ENCODE measurements at places on chromosomes 2 and 18.

DNA sequence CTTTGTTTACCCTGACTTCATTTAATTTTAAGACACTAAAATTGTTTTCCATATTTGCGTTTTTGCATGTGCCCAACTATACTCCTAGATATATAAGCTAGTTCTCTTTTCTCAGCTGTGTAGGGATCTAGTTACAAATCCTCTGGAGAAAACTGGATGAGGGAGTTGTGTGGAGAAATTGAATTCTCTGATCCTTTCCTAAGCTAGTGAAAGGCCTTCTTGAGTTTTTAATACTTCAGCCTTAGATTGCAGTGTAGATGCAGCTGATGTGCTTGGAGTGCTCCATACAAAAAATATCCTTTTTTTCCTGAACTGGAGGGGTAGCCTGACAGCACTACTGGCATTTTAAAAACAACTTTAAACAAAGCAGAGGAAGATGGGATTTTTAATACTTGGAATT, 8.6 kb upstream of the MTX2 start:
- no peak for DNase-seq

- DNase-seq = no peak
Observed at GRCh38 chr2:59025157-59025757, 784.1 kb upstream of the FANCL start.

- DNase-seq = peak; percentile 64
Observed at GRCh38 chr18:36095936-36096519, 28.7 kb upstream of the RPRD1A start.

DNA sequence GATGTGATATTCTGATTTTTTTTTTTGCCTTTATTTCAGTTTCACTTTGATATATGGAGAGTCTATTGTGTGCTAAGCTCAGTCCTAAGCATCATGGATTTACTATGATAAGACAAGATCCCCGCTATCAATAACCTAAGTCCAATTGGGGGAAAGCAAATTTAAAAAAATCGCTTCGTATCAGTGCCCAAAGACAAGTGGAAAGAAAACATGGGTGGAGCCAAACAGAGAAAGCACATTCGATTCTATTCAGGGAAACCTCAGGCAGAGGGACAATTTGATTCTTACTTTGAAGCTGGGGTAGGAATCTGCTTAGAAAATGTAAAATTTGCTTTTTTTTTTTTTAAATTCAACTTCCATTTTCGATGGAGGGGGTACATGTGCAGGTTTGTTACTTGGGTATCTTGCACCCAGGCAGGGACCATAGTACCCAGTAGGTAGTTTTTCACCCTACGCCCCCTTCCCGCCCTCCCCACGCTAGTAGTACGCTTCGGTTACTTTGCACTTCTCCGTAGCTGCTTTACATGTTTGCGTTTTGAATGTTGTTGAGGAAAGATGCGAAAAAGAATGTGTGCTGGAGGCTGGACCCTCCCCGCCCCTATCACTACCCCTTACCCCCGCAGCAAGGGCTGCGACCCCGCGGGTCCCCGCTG, 12.4 kb downstream of the KIF5C start:
- DNase-seq = no peak

- peak; percentile 50 for DNase-seq
Observed at GRCh38 chr2:30823452-30823851, 16.2 kb upstream of the CAPN13 start.
